ENCODE measurements at places on chromosomes 2 and 18. TPM values are rescaled to one million over a fixed set of nuclear protein-coding genes. Genes with fewer than 3 reads are reported as not detected.

ANKRD30B gene
- total RNA-seq: not detected

ZNF513 gene
- total RNA-seq: 15.7 TPM

ELOA2 gene
- total RNA-seq: not detected

RBKS gene
- 1.5 TPM for total RNA-seq

CPO gene
- 0.32 TPM for total RNA-seq

CCBE1 gene
- 3.0 TPM for total RNA-seq

CHAC2 gene
- total RNA-seq: 3.1 TPM

NBEAL1 gene
- 60.8 TPM for total RNA-seq

C2orf66 gene
- total RNA-seq: not detected

RIT2 gene
- total RNA-seq: not detected

MC4R gene
- not detected for total RNA-seq

HOXD8 gene
- 30.6 TPM for total RNA-seq

ALLC gene
- not detected for total RNA-seq

POTEJ gene
- not detected for total RNA-seq

FN1 gene
- 2,588 TPM for total RNA-seq

MRPS9 gene
- total RNA-seq: 16.4 TPM

EFR3B gene
- 1.7 TPM for total RNA-seq

SLC40A1 gene
- total RNA-seq: 43.8 TPM

EEF1B2 gene
- 389 TPM for total RNA-seq

TRIM43 gene
- not detected for total RNA-seq

KRTCAP3 gene
- total RNA-seq: 0.46 TPM

YES1 gene
- total RNA-seq: 51.6 TPM

GLI2 gene
- 21.1 TPM for total RNA-seq

C2orf72 gene
- total RNA-seq: not detected

KCNS3 gene
- total RNA-seq: 7.2 TPM

SMYD1 gene
- total RNA-seq: not detected

SEMA4C gene
- 35.0 TPM for total RNA-seq

TMEM37 gene
- 8.0 TPM for total RNA-seq

TMEM198 gene
- 3.2 TPM for total RNA-seq

NR4A2 gene
- total RNA-seq: 15.5 TPM

MDH1B gene
- total RNA-seq: 1.8 TPM

SH3YL1 gene
- total RNA-seq: 21.1 TPM

CNTNAP5 gene
- total RNA-seq: not detected
